ENCODE measurements at places on chromosomes 1 and 21. TPM values are rescaled to one million over a fixed set of nuclear protein-coding genes. Genes with fewer than 3 reads are reported as not detected.

Gene PRAMEF17
- not detected for total RNA-seq

DNA sequence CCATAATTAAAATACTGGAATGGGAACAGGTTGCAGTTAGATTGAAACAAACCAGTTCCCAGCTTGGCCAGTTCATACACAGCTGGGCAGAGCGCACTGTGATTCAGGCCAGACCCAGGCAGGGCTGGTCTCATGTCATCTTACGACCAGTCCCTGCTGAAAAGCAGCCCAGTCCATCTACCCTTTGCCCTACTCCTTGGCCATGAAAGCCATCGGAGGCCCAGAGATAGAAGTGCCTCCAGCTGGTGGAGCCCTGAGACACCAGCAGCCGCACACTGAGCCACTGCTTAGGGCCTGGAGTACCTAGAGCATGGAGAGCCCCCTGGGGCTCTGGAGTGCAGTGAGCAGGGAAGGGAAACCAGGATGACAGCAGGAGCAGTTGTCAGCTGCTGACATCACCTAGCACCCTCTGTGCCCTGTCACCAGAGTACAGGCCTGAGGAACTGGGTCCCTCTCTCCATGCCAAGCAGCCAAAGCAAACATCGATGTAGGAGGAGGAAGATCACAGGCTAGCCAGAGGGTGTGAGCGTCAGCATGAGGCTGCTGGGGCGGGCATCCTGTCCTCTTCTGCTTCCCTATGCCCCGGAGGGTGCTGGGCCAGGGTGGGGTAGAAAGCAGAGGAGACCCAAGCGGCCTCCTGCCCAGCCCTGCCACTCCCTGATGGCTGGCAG lies 34.2 kb upstream of the TMEM125 start:
- no peak for DNase-seq

Gene BATF3
- total RNA-seq, result 3.2 TPM

DNA sequence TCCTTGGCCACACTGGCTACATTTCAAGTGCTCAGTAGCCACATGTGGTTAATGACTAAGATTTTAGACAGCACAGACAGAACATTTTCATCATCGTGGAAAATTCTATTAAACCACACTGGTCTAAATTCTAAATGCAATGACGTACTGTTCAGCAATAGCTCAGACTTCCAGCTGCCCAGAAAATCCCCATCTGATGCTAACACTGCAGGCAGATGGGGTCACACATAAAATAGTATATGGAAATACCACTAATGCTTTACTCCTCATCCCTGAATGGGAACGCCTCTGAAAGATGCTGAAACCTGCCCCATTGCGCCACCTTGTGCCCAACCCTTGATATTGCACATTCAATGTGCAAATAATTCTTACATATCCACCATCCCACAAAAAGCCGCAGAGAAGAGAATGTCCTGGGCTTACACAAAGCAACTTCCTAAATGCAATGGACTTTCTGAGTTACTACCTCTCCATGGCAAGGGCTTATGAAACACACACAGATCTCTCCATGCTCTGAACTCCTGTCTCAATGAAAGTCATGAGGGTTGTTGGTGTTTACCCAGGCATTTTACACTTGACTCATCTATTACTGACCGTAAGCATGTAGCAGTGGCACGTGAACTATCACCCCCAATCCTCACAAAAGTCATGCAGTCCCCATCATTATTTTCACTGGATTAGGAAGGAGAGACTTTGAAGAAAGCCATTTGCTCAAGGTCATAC lies 20.3 kb upstream of the SLC5A9 start:
- DNase-seq, result peak; percentile 49

GRCh38 chr21:28781602-28782276 lies 210.9 kb downstream of the LTN1 start:
- no peak for DNase-seq

DNA sequence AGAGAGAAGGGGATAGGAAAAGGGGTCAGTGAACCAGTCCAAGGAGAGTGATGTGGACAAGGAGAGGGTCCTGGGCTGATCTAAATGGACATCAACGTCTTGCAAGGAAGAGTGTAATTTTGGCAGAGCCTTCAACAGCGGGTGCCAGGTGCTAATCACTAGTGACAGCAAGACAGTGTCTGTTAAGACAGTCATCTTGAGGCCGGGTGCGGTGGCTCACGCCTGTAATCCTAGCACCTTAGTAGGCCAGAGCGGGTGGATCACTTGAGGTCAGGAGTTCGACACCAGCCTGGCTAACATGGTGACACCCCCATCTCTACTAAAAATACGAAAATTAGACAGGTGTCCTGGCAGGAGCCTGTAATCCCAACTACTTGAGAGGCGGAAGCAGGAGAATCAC lies 12.2 kb upstream of the PADI6 start:
- no peak for DNase-seq

DNA sequence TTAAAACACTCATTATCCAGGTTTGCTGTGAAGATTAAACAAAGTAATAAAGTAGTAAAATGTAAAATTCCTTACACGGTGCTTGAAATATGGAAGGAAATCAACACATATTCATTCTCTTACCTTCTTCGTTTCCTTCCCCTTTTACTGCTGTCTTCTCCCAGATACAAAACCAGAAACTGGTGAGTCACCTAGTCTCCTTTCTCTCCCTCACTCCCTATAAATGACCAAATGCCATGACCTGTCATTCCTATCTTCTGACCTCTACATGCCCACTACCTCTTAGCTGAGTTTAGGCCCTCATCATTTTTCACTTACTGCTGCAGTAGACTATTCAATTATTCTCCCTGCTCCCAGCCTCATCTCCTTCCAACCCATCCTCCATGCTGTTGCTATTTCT lies 4.3 kb upstream of the NR1I3 start:
- no peak for DNase-seq

Gene CRYAA
- total RNA-seq, result not detected

DNA sequence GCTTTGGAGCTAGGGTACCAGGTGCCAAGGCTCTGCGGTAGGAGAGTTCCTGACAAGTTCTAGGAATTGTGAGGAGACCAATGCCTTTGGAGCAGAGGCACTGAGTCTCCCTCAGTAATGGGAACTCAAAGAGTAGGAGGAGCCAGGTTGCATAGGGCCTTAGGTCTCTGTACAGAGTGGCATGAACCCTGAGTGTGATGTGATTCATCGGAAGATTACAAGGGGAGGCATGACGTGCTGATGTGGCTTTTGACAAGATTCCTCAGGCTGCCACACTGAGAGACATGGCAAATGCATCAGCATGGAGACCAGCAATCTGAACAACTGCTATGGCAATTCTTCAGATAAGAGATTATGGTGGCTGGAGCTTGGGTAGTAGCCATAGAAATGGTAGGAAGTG lies 94.6 kb upstream of the SLC44A3 start:
- DNase-seq, result no peak

DNA sequence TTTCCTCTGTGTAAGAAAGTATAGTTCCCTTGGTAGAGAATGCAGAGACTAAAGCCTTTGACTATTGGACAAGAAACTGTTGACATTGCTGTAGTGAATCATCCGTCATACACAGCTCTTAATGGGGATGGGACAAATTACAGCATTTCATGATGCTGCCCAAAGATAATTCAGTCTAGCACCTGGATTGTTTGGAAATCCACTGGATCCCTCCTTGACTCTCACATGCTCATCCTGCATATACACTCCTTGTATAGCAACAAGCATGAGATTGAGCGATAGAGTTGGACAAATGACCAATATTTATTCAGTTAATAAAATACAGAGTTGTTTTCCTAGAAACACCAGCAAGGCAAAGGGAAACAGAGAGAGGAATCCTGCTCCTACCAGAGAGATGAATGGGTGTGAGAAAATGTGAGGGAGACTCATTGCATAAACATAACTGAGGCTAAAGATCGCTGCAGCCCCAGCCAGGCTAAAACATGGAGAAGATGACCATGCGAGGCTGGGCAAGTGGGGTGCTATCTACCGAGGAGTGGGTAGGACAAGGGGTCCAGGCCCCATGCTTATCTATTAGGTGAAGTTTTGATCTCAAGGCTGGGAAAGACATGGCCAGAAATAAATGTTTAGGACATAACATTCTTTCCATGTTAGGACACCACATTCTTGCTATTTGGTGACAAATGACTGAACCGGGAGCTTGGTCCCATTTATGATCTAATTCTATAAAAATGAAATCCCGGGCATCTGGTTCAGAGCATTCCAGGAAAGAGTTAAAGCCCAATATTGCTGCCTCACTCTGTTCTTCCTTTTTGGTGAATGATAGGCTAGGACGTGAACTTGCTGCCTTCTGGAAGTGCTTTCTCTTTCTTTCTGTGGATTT lies 153.2 kb downstream of the TGFB2 start:
- DNase-seq, result peak; percentile 57

GRCh38 chr1:74673351-74674111 lies at the start of gene ERICH3:
Gene ERICH3, minus strand, starts transcription at chr1:74673792. Its CDS starts 273 bp downstream, at chr1:74673519.
- DNase-seq, result peak; percentile 6

DNA sequence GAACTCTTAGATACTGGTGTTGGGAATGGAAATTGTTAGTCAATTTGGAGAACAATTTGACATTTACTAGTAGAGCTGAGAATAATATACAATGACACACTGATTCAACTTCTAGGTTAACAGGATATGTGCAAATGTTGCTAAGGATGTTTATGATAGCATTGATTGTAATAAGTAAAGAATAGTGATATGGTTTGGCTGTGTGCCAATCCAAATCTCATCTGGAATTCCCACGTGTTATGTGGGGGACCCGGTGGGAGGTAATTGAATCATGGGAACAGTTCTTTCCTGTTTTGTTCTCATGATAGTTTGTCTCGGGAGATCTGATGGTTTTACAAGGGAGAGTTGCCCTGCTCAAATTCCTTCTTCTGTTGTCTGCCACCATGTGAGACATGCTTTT lies 302.4 kb upstream of the TMPRSS15 start:
- DNase-seq, result no peak

Gene SYPL2
- not detected for total RNA-seq

DNA sequence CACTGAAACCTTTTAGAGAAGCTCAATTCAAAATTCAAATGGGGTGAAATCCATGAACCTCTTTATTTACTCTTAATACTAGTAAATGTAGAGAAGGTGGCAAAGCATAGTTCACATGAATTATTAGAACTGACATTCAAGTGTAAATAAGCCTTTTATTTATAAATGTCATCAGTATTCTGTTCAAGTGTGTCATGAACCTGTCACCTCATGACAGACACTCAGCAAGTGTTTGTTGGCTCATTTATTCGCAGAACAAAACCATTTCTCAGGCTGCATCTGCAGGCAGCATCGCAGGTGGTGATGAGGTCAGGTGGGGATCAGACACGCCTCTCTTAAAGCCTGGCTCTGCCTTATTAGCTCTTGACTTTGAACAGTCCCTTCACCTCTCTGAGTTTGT lies 116.6 kb downstream of the SETD4 start:
- DNase-seq, result no peak

DNA sequence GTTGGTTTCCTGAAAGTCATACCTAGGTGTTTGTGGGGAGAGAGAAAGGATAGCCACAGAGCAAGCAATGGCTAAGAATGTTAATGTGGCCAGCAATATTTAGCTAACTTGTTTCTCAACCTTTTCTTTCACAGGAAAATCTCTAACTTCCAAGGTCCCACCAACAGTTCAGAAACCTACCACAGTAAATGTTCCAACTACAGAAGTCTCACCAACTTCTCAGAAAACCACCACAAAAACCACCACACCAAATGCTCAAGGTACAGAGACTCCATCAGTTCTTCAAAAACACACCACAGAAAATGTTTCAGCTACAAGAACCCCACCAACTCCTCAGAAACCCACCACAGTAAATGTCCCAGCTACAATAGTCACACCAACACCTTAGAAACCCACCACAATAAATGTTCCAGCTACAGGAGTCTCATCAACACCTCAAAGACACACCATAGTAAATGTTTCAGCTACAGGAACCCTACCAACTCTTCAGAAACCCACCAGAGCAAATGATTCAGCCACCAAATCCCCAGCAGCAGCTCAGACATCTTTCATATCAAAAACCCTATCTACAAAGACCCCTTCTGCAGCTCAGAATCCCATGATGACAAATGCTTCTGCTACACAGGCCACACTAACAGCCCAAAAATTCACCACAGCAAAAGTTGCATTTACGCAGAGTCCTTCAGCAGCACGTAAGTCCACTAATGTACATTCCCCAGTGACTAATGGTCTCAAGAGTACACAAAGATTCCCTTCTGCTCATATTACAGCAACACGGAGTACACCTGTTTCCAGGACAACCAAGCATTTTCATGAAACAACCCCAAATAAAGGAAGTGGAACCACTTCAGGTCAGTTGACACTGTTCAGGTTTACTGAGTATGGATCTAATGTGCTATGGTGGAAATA lies 15.3 kb downstream of the CD55 start:
- DNase-seq, result no peak

Gene SLAMF9
- total RNA-seq, result not detected

DNA sequence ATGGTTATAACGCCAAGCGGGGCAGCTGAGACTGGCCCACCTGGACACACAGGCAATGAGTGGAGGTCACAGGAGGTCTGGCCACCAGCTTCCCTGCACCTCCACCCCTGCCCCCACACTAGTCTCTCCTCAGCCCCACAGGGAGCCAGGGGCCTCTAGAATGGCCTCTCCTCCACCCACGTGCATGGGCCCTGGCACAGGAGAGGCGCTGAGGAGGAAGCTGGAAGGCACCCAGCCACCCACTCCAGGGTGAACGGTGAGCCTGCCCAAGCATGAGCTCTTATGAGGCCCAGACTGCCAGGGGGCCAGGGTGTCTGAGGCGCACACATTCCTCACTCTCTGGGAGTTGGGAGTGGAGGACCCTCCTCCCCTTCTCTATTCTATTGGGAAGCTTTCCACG lies 22.2 kb downstream of the LRP8 start:
- DNase-seq, result peak; percentile 88

Gene ANKRD34A
- total RNA-seq, result not detected

DNA sequence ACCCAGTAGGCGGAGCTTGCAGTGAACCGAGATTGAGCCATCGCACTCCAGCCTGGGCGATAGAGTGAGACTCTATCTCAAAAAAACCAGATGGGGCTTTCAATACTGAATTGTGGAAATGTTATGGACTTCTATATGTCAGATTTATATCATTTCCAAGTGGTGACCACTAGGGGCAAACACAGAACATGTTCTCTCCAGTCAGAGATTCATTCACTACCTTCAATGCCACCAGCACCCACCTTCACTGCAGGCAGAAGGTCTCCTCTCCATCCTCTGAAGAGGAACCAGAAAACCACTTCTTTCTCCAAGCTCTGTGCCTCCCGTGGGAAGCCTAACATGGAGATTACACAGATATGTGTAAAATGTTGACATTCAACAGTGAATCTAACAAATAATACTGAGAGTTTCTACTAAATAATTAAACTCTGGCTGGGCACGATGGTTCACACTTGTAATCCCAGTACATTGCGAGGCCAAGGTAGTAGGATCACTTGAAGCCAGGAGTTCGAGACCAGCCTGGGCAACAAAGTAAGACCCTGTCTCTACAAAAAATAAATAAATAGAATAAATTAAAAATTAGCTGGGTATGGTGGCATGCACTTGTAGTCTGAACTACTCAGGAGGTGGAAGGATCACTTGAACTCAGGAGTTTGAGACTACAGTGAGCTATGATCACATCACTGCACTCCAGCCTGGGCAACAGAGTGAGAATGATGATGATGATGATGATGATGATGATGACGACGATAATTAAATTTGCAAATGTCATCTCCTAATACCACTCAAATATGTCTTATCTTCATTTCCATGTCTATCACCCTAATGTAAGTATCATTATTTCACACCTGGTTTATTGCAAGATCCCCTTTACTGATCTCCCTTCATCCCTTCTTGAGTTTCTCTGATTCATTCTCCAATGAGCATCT lies 151.1 kb downstream of the ZNF281 start:
- DNase-seq, result no peak

- peak; percentile 26 for DNase-seq
These were observed 29.9 kb downstream of the ACTN2 start for GRCh38 chr1:236716160-236716559.

Gene TRIM17
- not detected for total RNA-seq

All from MG63 (cell line).